ENCODE measurements at places on chromosomes 5 and 9.
A peak's percentile ranks its signal among the peaks of the same experiment; 100 is the strongest.

- no peaks in the 10 kb centered on the region for H3K36me3 ChIP-seq
- H3K4me3 ChIP-seq = no peak overlapping the region
- peaks cover 38% of the 10 kb centered on the region for H3K4me1 ChIP-seq
- H3K27me3 ChIP-seq = peaks cover 2% of the 10 kb centered on the region
- no peak for DNase-seq
Observed at GRCh38 chr9:121732886-121733285, 81.5 kb downstream of the DAB2IP start.

DNA sequence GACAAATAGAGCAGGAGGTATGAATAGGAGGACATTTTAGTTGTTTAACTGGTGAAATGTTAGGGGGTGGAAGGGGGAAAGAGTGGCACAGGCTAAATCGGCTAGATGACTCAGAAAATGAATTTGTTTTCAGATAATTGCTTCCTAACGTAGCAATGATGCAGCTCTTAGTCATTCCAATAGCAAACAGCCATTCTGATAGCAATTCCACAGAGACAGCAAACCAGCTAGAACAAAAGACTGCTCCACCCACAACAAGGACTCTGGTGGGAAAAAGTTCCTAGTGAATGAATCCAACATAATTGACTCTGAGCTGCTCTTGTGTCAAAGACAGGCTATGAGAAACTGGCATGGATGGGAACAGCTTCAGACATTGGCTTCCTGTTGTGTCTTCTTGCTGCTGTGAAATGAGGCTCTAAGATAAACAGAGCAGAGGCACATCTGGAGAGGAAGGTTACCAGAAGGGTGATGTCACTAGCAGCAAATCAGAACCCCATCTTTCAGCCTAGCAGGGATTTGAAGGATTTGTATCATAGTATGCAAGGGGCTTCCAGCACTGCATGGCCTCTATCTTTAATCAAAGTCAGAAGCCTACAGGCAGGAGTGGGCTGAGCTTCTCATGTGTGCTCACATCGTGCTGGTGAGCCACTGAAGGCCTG is 28.1 kb upstream of the F2RL1 start:
- H3K27ac ChIP-seq = peak overlapping the region; percentile 76
- DNase-seq = no peak
- H3K4me3 ChIP-seq = no peak overlapping the region
- H3K4me1 ChIP-seq = peaks cover 39% of the 10 kb centered on the region
- no peaks in the 10 kb centered on the region for H3K36me3 ChIP-seq
- H3K27me3 ChIP-seq = no peaks in the 10 kb centered on the region

- no peak for DNase-seq
- H3K36me3 ChIP-seq = no peaks in the 10 kb centered on the region
- no peak overlapping the region for H3K27ac ChIP-seq
Observed at GRCh38 chr5:113273948-113274347, 160.8 kb downstream of the TSSK1B start.

DNA sequence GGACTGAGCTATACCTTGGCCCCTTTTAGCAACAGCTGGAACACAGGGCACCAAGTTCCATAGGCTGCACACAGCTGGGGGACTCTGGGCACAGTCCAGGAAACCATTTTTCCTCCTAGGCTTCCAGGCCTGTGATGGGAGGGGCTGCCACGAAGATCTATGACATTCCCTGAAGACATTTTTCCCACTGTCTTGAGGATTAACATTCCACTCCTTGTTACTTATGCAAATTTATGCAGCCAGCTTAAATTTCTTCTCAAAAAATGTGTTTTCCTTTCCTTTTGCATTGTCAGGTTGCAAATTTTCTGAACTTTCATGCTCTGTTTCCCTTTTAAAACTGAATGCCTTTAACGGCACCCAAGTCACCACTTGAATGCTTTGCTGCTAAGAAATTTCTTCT is 580.1 kb upstream of the FTMT start:
- DNase-seq = no peak
- no peak overlapping the region for H3K27ac ChIP-seq
- H3K4me3 ChIP-seq = no peak overlapping the region
- H3K27me3 ChIP-seq = no peaks in the 10 kb centered on the region
- no peaks in the 10 kb centered on the region for H3K36me3 ChIP-seq

- H3K27ac ChIP-seq = peak overlapping the region; percentile 44
- H3K27me3 ChIP-seq = no peaks in the 10 kb centered on the region
- no peak overlapping the region for H3K4me3 ChIP-seq
- no peak for DNase-seq
- peaks cover 2% of the 10 kb centered on the region for H3K36me3 ChIP-seq
Observed at GRCh38 chr9:131658377-131659129, 81.3 kb downstream of the RAPGEF1 start.

DNA sequence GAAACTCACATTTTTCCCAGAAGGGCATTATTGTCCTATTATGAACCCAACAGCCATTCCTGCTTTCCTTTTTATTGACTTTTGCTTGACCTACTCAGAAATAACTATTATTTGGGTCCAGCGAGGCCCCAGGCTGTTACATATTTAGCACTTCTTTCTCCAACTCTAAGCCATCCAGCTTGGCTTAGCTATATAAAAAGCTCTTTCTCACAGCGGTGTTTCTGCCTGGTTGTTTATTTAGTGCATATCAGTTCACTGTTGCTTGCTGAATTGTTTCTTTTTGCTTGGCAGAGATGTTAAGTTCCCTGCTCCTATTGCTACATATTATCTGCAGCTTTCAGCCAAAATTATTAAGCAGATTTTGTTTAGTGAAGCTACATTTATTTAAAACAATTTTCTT is 1156.8 kb upstream of the SEMA6A start:
- no peaks in the 10 kb centered on the region for H3K4me1 ChIP-seq
- H3K36me3 ChIP-seq = no peaks in the 10 kb centered on the region
- no peak overlapping the region for H3K4me3 ChIP-seq

- no peaks in the 10 kb centered on the region for H3K36me3 ChIP-seq
- H3K27me3 ChIP-seq = no peaks in the 10 kb centered on the region
- H3K4me3 ChIP-seq = no peak overlapping the region
- DNase-seq = no peak
- peak overlapping the region; percentile 87 for H3K27ac ChIP-seq
- peaks cover 50% of the 10 kb centered on the region for H3K4me1 ChIP-seq
Observed at GRCh38 chr9:16515879-16516301, 354.6 kb downstream of the BNC2 start.

GRCh38 chr5:3833566-3833965 is 237.9 kb downstream of the IRX1 start:
- H3K27me3 ChIP-seq = peaks cover 3% of the 10 kb centered on the region
- no peaks in the 10 kb centered on the region for H3K36me3 ChIP-seq
- H3K4me3 ChIP-seq = no peak overlapping the region
- H3K27ac ChIP-seq = no peak overlapping the region

- peaks cover 3% of the 10 kb centered on the region for H3K4me1 ChIP-seq
- no peak overlapping the region for H3K27ac ChIP-seq
- H3K27me3 ChIP-seq = no peaks in the 10 kb centered on the region
- no peak for DNase-seq
- H3K36me3 ChIP-seq = no peaks in the 10 kb centered on the region
Observed at GRCh38 chr5:80299601-80300000, 20.2 kb upstream of the SPZ1 start.

DNA sequence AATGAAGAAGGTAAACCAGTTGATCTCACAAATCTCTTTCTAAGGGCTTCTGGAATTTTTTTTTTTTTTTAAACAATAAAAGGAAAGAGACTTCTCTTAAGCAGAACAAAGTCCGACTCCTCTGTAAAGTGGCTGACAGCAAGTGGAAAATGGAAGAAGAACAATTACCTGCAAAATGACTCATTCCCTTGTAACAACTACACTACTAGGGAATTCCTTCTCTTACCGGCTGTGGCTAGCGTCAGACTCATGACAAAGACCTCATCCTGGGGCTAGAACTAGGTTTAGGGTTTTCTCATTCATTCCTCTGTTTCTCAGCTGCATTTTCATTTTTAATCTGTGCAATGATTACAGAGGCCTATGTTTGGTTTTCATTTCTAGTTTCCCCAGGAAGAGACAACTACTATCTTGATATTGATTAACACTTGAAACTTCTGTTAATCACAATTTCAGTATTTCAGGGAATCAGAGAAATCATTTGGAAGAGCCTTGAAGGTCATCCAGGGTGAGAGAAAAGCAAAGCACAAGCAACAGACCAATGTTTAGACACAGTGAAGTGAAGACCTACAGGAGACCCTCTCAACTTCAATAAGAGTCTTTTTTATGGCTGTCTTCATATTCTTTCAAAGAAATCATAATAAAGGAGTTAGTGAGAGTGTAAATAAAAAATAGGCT is 437.9 kb downstream of the RAB3C start:
- no peaks in the 10 kb centered on the region for H3K27me3 ChIP-seq
- H3K4me3 ChIP-seq = no peak overlapping the region
- H3K36me3 ChIP-seq = peaks cover 21% of the 10 kb centered on the region
- H3K4me1 ChIP-seq = peaks cover 22% of the 10 kb centered on the region

DNA sequence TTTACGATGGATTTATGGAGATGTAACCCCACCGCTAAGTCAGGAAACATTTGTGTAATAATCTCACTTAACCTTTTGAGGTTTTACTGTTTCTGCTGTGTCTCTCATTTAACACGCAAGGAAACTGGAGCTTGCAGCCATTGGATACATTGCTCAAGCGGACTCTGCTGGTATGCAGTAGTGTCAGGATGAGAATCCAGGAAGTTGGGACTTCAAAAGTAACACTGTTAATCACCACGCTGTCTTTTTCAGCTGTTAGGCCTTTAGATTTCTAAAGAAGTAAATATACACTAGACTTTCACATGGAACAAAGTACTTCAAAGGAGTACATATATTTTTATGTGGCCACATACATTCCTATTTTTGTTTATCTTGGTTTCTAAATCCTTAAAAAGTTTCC is 114.7 kb downstream of the LPAR1 start:
- H3K27ac ChIP-seq = no peak overlapping the region
- no peak for DNase-seq
- H3K27me3 ChIP-seq = no peaks in the 10 kb centered on the region
- no peak overlapping the region for H3K4me3 ChIP-seq
- peaks cover 2% of the 10 kb centered on the region for H3K4me1 ChIP-seq

DNA sequence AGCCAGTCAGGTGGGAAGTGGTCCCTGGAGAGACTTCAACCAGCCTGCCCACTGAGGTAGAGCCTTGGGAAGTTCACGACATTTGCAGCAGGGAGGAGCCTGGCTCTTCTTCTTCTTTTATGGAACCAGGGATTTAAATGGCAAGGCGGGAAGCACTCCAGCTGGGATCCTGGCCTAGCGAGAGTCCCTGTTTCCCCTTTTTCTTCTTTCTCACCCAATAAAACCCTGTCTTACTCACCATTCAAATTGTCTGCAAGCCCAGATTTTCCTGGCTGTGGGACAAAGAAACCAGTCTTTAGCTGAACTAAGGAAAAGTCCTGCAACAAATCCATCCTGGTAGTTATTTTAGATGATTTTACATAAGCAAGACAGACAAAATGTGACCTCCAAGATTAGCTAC is 503.7 kb downstream of the CDH10 start:
- H3K4me1 ChIP-seq = no peaks in the 10 kb centered on the region
- no peak overlapping the region for H3K4me3 ChIP-seq
- no peak overlapping the region for H3K27ac ChIP-seq
- H3K27me3 ChIP-seq = no peaks in the 10 kb centered on the region
- H3K36me3 ChIP-seq = no peaks in the 10 kb centered on the region

DNA sequence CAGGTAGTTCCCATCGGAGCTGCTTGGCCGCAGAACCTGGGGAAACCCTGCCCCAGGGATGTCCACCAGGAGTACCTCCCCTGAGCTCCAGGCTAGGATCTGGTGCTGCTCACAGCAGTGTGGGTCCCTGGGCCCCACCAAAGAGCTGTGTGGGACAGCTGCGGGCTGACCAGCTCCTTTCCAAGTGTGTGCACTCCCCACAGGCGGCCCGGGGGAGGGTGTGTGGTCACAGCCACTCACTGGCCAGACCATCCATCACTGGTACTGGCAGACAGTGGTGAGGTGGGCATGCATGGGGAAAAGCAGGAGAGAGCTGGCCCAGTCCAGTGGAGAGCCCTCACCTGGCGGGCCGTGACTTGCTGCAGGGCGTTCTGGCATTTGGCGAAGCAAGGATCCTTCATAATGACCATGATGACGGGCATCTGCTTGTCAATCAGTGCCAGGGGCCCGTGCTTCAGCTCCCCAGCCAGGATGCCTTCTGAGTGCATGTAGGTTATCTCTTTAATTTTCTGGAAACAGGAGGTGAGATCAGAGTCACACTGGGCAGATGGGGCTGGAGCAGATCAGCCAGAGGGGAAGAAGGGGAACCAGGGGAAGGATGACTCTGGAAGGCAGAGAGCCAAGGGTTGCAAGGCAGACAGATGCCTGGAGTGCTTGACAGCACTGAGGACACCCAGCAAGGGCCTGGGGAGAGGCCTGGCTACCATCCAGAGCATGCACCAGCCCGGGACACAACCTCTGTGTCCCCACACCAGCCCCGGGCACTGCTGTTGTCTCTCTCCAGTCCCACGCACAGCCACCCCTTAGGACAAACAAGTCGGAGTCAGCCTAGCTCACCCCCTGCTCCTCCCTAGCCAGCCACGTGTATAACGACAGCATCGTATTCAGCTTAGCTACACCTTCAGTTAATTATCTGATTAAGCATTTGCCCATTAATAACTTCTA is 12.8 kb upstream of the MAPK9 start:
- no peaks in the 10 kb centered on the region for H3K27me3 ChIP-seq
- no peak overlapping the region for H3K27ac ChIP-seq
- no peaks in the 10 kb centered on the region for H3K4me1 ChIP-seq
- DNase-seq = no peak
- H3K36me3 ChIP-seq = no peaks in the 10 kb centered on the region

DNA sequence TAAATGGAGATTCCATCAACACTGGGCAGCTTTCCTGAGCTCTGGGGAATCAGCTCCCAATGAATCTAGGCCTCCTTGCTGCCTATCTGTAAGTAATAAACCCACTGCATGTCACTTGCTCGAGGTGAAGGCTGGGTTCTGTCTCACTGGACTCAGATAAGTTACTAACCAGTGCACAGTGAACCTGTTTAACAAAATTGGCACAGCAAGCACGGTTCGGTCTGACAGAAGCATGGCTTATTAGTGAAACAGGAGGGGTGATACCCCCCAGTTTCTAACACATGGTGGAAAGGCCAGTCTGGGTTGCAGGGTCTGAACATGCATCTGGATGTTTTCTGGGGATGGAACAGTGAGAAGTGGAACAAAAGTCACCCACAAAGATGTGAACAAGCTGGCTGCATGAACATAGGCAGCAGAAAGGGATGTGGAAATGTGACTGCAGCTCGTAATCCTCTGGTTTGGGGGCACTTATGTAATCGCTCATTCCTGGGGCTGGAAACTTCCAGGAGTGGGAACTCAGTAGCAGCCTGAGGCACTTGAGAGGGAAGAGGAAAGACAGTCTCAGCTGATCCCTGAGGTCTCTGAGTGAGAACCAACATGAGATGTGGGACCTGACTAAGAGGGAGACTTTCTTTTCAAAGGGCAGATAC is 37.7 kb downstream of the UGT3A2 start:
- H3K36me3 ChIP-seq = no peaks in the 10 kb centered on the region
- no peaks in the 10 kb centered on the region for H3K27me3 ChIP-seq
- DNase-seq = no peak
- no peaks in the 10 kb centered on the region for H3K4me1 ChIP-seq
- no peak overlapping the region for H3K27ac ChIP-seq

GRCh38 chr9:75431375-75431774 is 343.1 kb downstream of the OSTF1 start:
- peaks cover 48% of the 10 kb centered on the region for H3K27me3 ChIP-seq
- H3K4me1 ChIP-seq = peaks cover 10% of the 10 kb centered on the region
- no peak for DNase-seq

GRCh38 chr5:135161221-135161620 is 127.2 kb upstream of the PITX1 start:
- H3K4me3 ChIP-seq = no peak overlapping the region
- H3K36me3 ChIP-seq = peaks cover 2% of the 10 kb centered on the region
- no peaks in the 10 kb centered on the region for H3K4me1 ChIP-seq
- H3K27me3 ChIP-seq = peaks cover 54% of the 10 kb centered on the region

GRCh38 chr5:89849830-89850512 is 559.6 kb downstream of the CETN3 start:
- H3K27me3 ChIP-seq = no peaks in the 10 kb centered on the region
- peaks cover 2% of the 10 kb centered on the region for H3K36me3 ChIP-seq
- H3K27ac ChIP-seq = no peak overlapping the region
- peaks cover 13% of the 10 kb centered on the region for H3K4me1 ChIP-seq
- H3K4me3 ChIP-seq = no peak overlapping the region

Measured in mesothelial cell of epicardium (in vitro differentiated cells).